ENCODE measurements at places on chromosomes 5 and 9.
A peak's percentile ranks its signal among the peaks of the same experiment; 100 is the strongest.

DNA sequence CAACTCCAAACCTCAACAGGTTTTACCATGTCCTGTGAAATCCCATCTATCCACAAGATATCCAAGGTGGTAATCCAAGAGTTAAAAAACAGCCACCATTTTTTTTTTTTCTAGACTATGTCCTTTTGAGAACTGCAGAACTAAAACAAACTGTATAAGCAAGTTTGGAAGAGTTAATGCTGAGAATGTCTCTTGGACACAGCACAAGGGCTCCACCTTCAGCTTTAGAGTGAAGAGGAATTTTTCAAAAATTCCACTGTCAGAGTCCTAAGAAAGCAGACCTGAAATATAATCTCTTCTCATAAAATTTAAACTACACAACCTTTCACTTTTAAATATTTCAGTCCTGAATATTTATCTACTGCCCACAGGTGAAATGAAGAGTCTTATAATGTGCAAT lies 167.8 kb upstream of the CCNG1 start:
- no peak for DNase-seq

- DNase-seq, result no peak
Observed at GRCh38 chr9:114756920-114757319, 48.9 kb downstream of the TNFSF15 start.

DNA sequence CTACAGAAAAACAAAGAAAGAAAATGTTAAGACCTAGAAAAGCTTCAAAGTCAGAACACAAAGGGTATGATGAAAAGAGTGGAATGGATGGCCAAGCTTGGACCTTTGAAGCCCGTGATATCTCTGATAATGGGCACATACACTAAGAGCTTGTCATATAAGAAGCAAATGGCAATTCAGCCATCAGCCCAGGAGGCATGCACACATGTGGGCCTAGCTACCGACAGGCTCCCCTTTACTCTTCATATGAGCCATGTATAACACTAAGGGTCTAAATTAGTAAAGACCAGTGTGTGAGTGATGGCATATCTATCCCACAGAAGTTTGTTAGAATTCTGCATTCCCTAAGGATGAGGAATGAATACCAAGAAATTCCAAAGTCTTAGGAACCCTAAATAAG lies 20.1 kb downstream of the GRHPR start:
- no peak for DNase-seq

GRCh38 chr5:14665101-14665822 lies 744 bp downstream of the OTULIN start:
- DNase-seq, result no peak

- DNase-seq, result no peak
Observed at GRCh38 chr9:127211983-127212382, 52.6 kb upstream of the GARNL3 start.

GRCh38 chr5:58239731-58240130 lies 220.2 kb downstream of the PLK2 start:
- DNase-seq, result no peak

DNA sequence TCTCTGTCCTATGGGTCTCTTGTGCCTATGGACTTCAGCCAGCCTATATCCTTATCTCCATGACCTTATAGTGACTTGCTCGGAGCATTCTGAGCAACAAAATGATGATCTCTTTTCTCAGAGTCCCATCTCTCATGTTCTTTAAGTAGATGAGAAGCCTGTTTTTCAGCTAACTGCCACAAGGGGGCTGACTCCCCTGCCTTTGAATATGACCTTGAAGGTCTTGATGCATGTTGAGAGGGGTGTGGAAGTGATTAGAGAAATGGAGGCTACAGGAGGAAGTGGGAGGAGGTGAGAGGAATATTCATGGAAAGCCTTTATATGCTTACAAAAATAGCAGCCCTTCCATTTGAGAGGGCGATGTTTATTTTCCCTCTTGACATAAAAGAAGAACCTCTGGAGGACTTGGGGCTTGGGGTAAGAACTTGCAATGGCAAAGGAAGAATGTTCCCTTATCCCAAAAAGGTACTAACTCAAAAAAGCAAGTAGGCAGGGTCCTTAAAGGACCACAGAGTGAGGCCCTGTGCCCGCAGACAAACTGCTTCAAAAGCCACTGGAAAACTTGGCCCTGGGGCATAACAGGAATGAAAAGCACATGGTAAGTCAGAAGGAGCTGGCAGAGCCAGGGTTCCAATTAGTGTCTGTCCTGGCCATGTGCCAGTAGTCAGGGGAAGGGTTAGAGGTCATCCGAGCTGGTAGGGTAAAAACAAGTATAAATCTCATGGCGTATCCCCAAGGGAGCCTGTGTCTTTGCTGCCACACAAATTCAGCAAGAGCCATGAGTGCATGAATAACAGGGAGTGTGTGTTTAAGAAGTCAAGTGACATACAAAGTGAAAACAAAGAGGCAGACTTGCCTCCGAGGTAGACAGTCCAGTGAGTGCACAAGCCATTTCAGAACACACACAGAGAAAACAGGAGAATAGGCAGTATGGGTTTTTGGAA lies 39.1 kb downstream of the FGD3 start:
- DNase-seq, result peak; percentile 45

- DNase-seq, result no peak
Observed at GRCh38 chr5:145774442-145774841, 60.7 kb downstream of the PRELID2 start.
